ENCODE measurements at places on chromosomes 3 and 15.

DNA sequence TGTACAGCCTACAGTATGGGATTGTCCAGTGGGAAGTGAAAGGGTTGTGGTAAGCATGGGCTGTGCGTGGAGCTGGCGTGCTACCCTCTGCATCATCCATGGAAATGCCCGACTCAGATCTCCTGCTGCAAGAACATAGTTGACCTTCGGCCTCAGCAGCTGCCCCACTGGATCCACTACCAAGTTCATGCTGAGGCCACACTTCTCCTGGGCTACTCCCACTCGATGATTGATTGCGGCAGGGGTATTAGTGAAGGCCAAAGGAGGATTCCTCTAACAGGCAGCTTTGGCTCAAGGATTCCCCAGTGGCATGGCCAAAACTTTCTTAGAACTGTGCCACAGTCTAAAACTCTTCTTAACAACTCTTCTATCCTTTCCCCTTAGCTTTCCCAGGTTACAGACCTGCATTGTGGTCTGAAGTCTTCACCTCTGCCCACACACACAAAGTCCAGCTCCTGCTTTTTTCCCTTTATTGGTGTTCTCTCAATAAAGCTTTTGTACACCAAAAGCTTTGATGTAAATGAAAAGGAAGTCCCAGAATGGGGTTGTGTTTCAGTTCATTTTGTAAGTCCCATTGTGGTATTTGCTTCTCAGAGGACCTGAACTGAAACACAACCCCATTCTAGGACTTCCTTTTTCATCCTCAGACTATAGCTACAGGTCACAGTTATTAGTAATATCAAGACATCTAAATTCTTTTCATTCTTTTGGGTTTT lies 4.9 kb upstream of the TBC1D5 start:
- no peak for DNase-seq

DNA sequence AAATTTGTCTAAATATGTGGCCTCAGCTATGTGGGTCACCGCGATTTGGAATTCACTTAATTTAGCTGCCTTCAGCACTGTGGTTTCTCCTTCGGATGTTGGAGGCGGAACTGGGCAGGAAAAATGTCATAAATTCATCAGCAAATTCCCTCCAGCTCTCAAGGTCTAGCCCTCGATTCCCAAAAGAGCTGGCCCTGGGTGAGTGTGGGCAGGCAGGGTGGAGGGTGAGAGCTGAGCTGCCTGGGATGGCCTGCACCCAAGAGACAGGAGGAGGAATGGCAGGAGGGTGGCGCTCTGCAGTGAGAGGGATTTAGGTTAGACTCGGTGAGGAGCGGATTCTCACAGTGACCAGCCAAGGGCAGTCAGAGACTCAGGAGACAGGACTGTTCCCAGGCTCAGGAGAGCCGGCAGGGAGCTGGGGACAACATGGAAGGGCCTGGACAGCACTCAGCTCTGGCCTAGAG lies 57.1 kb downstream of the FEM1B start:
- DNase-seq = no peak

DNA sequence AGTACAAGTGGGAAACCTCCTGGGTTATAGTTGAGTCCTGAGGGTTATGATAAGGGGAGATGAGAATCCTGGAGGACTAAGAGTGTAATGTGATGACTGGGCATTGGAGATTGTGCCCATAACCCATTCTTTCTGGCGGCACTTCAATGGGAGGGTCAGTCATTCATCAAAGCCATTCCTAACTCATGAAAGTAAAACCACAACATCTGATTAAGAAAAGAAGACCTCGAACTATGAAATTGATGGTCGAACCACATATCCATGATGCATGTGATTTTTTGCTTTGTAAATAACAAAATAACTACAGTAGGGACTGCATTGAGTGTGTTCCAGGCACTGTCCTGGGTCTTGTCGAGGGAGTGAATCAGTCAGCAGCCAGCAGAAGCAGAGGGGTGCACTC lies 215.1 kb downstream of the SHQ1 start:
- no peak for DNase-seq

- DNase-seq = no peak
Measured at GRCh38 chr3:177538750-177539730, 341.8 kb upstream of the TBL1XR1 start.

DNA sequence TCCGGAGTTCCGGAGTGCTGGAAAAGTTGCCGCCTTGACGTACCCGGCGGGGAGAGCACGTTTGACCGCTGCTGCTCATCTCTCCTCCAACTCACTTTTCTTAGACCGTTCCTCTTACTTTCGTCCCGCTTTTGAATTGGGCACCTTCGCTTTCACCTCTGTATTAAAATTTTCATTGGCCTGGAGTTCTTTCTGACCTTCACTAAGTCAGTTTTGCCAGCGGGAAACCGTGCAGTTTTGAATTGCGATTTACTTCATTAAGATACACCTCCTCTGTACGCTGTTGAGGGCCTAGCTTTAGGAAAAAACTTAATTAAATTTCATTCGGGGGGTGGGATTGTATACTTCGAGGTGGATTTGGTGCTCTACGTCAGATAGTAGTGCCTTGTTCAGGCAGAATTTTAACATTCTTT lies 1.3 kb downstream of the GMPS start:
- DNase-seq = no peak

GRCh38 chr15:78620527-78621421 lies at the start of gene CHRNA3:
TSS of gene CHRNA3 (minus strand) at chr15:78620996. CDS start at chr15:78620794, 202 bp downstream.
- no peak for DNase-seq

DNA sequence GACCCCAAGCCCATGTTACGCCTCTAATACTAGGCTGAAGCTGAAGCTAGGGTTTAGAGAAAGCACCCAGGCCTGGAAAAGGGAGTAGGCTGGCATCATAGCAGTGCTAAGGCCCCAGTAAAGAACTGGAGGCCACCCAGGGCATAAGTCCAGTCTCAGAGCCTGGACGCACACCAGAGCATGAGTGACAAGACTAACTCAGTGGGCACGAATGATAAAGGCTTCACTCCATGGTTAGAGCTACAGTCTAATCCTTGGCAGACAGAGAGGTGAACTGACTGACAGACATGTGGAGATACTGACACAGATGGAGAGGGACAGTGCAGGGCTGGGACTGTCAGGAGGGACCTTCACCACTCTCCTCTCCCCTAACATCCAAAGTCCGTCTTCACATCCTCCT lies 139.8 kb downstream of the KCNMB2 start:
- DNase-seq = no peak

DNA sequence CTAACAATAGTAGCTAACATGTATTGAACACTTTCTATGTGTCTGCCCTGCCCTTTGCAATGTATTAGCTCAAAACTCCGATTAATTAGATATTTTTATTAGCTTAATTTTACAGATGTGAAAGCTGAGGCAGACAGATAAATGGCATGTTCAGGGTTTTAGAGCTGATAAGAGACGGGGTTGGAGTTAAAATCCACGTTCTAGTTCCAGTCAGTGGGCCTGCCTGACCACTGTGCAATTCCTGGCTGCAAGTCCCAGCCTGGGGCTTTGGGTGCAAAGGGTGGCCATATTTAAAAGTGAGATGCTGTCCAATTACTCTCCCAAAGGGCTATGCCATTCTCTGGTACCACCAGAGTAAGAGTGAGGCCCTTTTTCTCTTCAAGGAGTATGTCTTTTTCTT lies 33.2 kb downstream of the FOXL2 start:
- DNase-seq = no peak

Data from AG04450 (cell line).